ENCODE measurements at places on chromosomes 3 and 15.

GRCh38 chr3:152518346-152518745, 249.6 kb downstream of the MBNL1 start:
- no peak for DNase-seq

- DNase-seq: no peak
These were observed 1375.1 kb upstream of the ALCAM start for GRCh38 chr3:103991461-103992115.

DNA sequence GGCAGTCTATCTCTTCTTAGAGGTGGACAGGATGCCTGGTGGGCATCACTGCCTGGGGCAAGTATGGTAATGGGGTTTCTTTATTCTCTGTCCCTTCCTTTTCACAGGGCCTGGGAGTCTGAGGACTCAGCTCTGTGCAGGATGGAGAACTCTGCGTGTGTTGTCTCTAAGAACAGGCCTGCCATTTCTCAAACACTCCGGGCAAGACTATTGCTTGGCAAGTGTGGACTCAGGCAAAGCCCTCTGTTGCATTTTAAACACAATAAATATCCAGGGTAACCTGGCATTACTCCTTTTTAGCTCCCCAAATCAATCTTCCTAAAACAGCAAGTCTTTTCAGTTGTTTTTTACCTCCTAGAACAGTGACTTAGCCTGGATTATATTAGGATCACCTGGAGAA, 185.1 kb upstream of the ROPN1 start:
- no peak for DNase-seq

DNA sequence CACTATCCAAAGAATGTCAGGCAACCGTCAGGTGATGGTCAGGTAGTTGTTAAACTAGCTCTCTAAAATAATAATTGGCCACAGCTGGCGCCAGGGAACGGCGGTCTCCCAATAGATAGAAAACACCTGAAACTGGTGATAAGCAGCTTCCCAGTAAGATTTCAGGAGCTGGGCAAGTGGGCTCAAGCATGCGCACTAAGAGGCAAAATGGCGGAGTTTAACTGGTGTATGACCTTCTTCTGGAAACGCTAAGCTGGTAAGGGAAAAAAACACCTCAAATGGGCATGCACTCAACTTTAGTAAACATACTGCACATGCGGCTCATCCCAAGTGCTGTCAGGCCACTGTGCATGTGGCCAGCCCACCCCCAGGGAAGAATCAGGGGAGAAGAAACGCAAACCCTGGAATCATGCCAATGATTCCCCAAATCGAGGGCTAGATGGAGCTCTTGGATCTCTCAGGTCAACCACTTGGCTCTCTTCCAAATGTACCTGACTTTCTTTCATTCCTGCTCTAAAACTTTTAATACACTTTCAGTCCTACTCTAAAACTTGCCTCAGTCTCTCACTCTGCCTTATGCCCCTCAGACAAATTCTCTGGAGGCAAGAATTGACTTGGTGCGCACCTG, 195.0 kb downstream of the ZNF621 start:
- DNase-seq: no peak

- no peak for DNase-seq
These were observed 6.8 kb downstream of the ESYT3 start for GRCh38 chr3:138441256-138441655.

DNA sequence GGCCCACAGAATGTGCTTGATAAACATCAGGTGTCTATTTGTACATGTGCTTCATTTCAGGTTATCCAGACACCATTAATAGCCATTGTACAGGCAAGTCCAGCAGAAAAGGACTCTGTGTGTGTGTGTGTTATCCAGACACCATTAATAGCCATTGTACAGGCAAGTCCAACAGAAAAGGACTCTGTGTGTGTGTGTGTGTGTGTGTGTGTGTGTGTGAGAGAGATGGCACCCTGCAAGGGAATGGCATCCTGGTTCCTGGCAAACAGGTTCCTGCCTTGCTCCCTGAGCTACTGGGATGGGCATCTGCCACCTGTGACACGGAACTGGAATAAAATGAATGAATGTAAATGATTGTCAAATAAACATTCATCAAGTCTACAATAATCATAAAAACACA, 11.7 kb downstream of the SUCLG2 start:
- no peak for DNase-seq

- no peak for DNase-seq
These were observed 131.5 kb downstream of the SLC9A9 start for GRCh38 chr3:143716731-143717130.

- no peak for DNase-seq
These were observed 5.1 kb upstream of the DNAH1 start for GRCh38 chr3:52310861-52311575.

GRCh38 chr3:15215996-15216395, 9.9 kb downstream of the CAPN7 start:
- no peak for DNase-seq

DNA sequence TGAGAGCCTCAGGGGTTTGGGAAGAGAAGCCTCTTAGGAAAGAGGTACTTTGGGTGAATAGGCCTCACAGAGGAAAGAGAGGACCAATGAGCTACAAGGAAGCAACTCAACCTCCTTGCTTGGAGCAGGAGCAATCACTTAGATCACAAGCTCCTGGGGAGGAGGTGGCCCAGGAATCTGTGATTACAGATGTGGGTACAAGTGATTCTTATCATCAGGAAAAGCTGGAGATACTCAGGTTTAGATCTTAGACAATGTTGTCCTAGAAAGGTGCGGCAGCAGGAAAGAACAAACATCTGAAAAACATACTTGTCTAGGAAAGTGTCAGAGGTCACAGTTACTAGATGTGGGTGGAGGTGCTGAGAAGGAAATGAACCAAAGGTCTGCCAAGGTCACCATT, 8.2 kb downstream of the PARP16 start:
- DNase-seq: no peak

GRCh38 chr3:138200424-138200823, 13.3 kb downstream of the ARMC8 start:
- no peak for DNase-seq

GRCh38 chr3:113914646-113915045, 33.2 kb upstream of the ZDHHC23 start:
- DNase-seq: no peak

DNA sequence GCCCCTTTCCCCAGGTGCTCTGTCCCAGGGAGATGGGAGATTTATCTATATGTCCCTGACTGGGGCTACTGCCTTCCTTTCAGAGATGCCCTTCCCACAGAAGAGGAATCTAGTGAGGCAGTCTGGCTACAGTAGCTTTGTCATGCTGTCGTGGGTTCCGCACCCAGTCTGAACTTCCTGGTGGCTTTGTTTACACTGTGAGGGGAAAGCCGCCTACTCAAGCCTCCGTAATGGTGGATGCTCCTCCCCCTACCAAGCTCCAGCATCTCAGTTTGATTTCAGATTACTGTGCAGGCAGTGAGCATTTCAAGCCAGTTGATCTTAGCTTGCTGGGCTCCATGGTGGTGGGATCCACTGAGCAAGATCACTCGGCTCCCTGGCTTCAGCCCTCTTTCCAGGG, 35.4 kb upstream of the SLC7A14 start:
- no peak for DNase-seq

DNA sequence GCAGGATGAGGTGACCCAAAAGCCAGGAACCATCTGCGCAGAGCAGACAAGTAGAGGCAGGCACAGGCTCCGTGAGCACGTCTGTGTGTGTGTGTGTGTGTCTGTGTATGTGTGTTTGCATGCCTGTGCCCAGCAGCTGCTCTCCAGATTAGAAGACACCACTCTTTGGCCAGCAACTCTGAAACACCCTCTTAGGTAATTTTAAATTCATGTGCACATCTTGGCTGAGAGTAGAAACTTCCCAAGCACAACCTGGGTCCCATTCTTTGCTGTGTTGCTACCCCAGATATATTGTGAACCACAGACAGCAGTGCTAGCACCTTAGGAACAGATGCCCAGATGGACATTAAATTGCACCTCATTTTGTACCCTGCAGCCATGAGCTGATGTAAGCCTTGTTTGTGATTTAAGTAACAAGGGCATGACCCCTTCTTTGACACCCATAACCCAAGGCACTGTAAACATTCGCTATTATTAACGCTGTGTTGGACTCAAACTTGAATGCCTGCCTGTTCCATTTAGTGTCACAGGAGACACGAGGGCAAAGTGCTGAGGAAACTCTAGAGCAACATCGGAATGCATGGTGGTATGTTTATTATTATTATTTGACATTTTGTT, at the start of gene FILIP1L:
FILIP1L (minus strand) TSS at position 89 of the 618 bp plus-strand sequence.
- DNase-seq: no peak

DNA sequence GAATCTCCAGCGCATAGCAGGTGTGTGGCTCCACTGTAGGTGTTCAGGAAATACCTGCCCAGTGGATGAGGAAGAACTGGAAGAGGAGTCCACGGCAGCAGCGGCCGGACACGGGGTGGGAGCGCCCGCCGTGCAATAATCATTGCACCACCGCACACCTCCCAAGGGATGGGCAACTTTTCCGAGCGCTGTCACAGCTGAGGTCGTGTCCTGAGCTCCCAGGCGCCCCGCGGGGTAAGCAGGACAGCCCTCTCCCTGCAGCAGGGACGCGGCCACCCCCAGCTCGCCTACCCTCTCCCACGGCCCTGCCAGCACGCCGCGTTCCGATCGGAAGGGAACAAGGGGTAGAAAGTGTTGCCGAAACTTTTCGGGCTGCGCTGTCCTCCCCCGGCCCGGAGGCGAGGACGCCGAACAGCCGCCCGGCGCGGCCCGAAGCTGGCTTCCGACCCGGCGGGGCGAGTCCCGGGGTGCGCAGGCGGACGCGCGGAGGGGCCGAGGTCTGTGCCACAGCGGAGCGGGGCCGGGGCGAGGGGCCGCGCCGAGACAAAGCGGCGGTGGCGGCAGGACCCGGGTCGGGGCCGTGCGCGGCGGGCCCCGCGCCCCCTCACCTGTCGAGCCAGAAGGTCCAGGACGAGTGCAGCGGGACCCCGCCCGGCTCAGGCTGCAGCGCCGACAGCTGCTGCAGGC, 475 bp downstream of the EIF4E3 start:
- DNase-seq: peak; percentile 8

DNA sequence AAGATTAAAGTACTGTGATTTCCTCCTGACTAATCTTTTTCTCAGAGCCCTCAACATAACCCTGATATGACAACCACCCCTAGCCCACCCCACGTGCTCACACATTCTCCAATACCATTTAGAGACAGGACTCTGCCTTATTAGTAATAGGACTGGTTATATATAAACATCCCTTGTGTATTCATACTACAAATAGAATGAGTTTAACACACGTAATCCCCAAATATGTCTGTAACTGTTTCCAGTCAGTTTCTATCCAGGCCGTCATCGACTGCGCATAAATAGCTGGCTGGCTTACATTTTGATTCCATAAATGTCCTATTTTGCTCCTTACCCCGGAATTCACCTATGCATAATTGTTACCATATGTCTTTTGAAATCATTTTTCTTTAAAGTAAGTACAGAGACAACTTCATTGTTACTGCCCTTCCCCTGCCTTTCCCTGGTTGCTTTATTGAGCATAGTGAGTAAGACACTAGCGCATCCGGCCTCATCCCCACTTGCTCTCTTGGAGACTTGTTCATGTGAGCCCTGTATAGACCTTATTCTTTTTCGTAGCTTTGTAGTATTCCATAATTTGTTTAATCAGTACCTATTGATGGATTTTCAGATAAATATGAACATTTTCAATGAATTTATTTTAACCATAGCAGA, 3.5 kb upstream of the P2RY14 start:
- DNase-seq: no peak

- DNase-seq: no peak
These were observed 7.6 kb downstream of the ZMAT3 start for GRCh38 chr3:179063945-179064560.

GRCh38 chr3:127546970-127547733, 43.4 kb downstream of the TPRA1 start:
- no peak for DNase-seq

GRCh38 chr3:21920421-21920861, 169.4 kb upstream of the ZNF385D start:
- no peak for DNase-seq

GRCh38 chr3:133934073-133934970, 38.6 kb upstream of the RAB6B start:
- no peak for DNase-seq

DNA sequence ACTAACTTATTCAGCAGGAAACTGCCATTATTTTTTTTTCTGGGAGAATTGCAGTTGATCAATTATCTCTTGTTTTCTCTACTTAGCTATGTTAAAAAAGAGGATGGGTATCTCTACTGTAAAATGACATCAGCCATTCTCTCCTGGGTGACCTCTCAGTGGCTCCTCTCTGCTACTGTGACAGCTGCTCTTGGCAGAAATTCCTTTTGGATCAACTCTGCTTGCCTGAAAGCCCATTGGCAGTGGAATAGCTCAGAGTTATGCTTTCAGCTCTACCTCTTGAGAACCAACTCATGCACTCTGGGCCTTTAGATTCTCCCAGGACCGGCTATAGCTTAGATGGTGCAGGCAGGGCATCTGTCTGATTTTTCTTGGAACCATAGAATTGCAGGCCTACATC, 99.9 kb upstream of the GAP43 start:
- no peak for DNase-seq

DNA sequence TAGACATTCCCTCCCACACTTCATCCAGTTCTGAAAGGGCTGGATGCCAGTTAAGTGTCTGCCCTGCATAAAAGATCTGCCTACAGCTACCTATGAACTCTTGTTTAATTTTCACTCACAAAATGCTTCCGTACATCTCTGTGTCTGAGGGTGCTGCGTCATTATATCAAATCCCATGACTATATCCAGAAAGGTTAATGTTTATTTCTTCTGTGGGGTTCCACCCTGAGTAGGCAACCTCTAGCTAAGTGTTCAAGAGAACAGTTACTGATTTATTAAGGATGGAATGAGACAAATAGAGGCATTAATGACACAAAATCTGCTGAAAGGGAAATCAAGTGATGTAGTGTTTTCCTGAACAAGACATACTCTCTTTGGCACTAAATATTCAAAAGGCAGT, 220.2 kb downstream of the MTHFS start:
- DNase-seq: no peak

- DNase-seq: no peak
These were observed 1012.7 kb upstream of the CADM2 start for GRCh38 chr3:83946049-83946448.

DNA sequence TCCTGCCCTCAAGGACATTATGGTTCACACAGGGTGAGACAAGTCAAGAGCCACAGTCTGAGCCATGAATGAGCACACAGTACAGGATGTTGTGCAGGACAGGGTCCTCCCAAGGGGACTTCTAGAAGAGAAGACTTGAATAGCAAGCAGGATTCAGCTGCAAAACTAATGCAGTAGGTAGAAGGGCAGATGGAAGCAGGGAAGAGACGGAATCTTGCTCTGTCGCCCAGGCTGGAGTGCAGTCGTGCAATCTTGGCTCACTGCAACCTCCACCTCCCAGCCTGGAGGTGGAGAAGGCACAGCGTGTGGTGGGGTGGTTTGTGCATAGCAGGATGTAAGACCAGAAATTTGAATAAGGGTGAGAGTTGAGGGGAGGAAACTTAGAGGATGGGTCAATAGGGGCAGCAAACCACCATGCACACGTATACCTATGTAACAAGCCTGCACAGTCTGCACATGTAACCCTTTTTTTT, 8.0 kb downstream of the BCL2L10 start:
- DNase-seq: no peak

Data from stimulated activated CD4-positive, alpha-beta T cell treated with anti-CD3 and anti-CD28 coated beads, TNF-alpha, amount 100 ng/mL, for 48 hours (primary cell).